Stimulated activated CD8-positive, alpha-beta memory T cell treated with anti-CD3 and anti-CD28 coated beads, Interleukin-7, amount 100 ng/mL, for 24 hours (primary cell): ENCODE measurements at places on chromosomes 2 and 18.

DNA sequence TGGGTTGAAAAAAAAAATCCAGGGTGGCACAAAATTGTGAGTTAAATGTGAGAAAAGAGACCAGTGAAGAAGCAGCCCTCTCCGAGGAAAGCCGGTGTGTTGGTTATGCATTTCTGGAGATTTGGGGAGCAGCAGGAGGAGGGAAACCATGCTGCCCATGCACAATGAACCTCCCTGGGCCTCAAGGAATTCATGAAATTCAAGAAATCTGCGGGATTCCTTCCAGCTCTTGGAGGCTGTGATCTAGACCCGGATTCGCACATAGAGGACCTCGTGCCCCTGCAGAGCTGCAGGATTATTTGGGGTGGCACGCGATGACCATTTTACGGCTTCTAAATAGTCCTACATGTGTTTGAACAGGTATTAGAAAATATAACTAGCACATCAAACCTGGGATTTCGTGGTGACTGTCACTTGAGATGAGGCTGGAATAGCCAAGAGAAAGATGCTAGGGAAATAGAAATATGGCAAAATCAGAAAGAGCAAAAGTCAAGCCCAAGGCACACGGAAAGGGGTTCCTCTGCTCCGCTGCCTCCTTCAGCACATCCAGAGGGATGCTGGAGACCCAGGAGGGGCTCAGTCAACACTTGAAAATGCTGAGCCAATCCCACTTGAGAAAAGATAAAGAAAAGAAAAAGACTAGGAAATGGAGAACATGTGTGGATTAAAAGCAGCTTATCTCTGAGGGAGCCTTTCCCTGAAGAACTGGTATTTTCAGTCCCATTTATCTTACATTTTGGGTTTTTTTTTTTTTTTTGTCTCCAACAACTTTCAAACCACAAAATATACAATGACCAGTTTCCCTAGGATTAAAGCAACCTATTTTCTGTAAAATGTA is 22.0 kb downstream of the KCTD1 start:
- DNase-seq: no peak

GRCh38 chr2:47089083-47089464 is 66.0 kb downstream of the STPG4 start:
- DNase-seq: no peak

DNA sequence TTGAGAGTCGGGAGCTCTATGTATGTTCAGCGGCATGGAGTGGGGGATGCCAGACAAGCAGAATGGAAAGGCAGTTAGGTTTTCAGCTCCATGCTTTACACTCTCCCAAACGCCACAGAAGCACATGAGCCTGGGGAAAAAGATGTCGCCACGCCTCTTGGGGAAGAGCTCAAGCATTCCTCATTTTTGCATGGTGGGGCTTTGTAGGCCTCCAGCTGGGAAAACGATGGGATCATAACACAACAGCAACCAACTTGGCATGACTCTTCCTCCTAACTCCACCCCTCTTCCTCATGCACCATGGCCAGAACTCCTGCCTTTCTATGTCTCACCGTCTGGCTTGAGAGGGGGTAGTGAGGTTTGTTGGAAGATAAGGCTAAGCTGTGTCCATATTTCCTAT is 102.6 kb downstream of the PAX3 start:
- DNase-seq: no peak

GRCh38 chr2:176873403-176873802 is 339.2 kb upstream of the HNRNPA3 start:
- no peak for DNase-seq

GRCh38 chr2:240567137-240567871 is 980 bp upstream of the RNPEPL1 start:
- no peak for DNase-seq

GRCh38 chr2:119511989-119512388 is 12.3 kb downstream of the SCTR start:
- DNase-seq: no peak
